ENCODE measurements at places on chromosomes 13 and 19.

DNA sequence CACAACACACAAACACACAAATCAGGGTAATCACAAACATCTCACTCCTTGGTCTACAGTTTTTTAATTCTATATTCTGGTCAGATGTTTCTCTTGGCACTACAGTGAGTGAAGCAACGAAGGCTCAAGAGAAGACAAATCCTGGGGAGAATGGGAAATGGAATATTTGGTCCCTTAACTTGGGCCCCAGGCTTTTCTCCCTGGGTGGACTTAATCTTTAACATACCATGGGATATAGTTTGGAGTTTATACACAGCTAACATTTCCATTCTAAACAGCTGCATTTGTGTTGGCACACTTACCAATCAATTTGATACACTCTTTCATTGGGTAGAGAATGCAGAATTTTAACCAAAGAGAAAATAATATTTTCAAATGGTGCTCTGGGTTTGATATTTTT lies 1132.6 kb upstream of the SLC10A2 start:
- DNase-seq: no peak

DNA sequence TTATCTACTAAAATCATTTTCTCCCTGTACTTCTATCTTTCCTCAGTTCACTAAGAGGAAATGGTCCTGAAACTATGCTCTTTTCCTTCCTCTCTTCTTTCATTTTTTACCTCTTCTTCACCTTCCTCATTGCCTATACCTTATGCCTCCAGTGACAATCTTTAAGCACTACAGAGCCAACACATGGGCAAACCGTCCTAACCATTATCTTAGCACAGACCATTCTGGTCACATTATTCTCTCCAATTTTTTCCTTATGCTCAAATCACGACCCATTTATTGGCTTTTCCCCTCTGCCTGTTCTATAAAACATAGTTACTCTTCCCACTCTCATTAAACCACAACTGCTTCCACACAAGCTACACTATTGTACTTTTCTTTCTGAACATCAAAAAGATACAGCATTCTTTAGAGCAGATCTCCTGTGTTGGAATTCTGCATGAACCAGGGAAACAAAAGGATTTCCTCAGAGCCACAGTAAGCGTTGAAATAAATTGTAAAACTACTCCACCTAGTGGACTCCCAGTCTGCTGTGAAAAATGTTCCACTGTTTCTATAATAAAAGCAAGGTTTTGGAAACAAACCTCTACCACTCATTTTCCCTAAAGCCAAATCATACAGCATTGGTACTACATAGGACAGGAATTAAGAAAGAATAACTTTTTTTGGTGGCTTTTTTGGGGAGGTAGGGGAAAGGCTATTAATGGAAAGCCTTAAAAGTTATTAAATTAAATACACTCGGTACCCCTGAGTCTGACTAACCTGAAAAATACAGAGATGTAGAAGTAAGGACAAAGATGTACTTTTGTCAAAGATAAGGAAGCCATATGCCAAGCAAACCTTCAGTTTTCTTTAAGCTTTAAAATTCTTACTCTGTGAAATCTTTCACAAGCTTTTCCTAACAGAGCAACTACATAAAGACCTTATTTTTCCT lies 19.5 kb downstream of the NUFIP1 start:
- DNase-seq: no peak

DNA sequence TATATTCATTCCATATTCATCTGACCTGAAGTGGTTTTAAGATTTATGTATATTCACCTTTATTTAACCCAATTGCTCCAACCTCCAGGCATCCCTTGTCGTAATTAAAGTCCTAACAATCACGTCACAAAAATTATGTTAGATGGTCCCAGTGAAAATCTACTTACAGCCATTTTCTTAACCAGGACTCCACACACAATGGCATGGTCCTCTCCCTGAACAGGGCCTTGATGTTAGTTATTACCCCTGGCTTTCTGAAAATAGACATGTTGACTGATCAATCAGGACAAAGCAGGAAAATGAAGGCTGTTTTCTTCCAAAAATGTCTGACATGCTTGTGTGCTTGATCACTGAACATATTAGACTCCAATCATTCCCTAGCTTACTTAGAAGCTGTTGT lies 542.7 kb upstream of the SLITRK5 start:
- DNase-seq: no peak

- no peak for DNase-seq
Measured at GRCh38 chr19:6069268-6069791, 41.0 kb downstream of the RFX2 start.

DNA sequence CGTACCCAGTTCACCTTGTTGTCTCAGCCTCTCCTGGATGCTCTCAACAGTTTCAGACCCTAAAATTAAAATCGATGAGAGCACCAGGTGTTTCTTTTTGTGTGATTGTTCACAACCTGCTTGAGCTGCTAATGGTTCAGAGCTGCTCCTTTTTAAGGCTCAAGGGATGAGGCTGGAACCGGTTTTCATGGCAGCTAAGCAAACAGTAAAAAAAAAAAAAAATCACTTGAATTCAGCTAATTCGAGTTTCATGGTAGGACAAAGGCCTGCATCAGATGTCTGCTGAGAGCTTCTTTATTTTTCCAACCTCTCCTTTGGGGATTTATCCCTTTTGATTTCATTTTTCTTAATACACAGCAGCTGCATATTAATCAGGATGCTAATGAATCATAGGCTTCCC lies 6.5 kb downstream of the SYCE2 start:
- no peak for DNase-seq

GRCh38 chr19:11657307-11657706 lies 60.0 kb downstream of the ZNF627 start:
- no peak for DNase-seq

GRCh38 chr19:30626626-30626966 lies 254.4 kb downstream of the ZNF536 start:
- DNase-seq: no peak

- no peak for DNase-seq
Measured at GRCh38 chr19:18771328-18772242, 19.5 kb downstream of the COMP start.

- DNase-seq: no peak
Measured at GRCh38 chr19:45141203-45141900, 19.4 kb downstream of the NKPD1 start.

GRCh38 chr13:37690361-37690760 lies 91.8 kb upstream of the POSTN start:
- no peak for DNase-seq
